Stimulated activated CD4-positive, alpha-beta T cell treated with anti-CD3 and anti-CD28 coated beads, TNF-alpha, amount 100 ng/mL, for 4 hours (primary cell): ENCODE measurements at places on chromosomes 4 and X.

DNA sequence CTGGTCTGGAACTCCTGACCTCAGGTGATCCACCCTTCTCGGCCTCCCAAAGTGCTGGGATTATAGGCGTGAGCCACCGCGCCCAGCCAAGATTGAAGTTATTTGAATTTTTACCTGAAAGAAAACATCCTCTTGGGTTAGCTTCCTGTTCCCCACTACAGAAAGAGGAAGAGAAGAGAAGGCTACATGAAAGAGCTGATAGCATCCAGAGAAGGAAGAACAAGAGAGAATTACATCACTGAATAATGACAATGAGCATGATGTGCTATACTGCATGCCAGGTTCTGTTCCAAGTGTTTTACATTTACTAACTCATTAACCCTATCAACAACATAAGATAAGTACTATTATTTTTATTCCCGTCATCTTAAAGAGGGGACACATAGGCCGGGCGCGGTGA lies 11.5 kb upstream of the TBC1D1 start:
- no peak for DNase-seq

DNA sequence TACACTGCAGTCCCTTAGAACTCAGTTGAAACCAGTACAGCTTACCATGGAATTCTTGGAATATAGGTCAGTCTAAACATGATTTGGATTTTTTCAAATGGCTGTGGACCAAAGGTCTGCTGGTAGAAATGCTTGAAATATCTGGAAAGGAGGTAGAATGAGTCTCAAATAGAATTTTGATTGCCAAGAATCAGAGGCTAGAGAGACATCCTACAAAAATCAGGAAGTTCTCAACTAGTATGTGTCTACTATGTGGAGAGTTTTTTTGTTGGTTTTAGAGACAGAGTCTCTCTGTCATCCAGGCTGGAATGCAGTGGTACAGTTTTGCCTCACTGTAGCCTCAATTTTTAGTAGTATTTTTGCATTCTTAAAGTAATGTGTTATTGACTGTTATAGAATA lies 53.6 kb downstream of the PAQR3 start:
- DNase-seq, result no peak

DNA sequence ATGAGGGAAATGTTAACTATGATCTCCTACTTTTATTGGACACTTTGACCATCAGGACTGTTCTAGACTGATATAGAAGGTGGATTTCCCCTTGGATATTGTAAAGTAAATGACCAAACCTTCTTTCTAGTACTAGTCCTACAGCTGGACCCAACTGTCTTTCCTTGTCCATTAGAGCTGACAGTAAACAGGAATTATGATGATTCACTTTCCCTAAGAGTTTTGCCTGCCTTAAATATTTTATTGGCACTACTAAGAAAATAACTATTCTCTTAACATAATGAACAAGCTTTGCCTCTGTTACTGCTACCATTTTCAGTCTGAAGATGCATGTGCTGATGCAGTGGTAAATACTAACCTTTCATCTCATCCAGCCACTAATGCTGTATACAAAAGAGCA lies 915.4 kb downstream of the CENPC start:
- DNase-seq, result no peak

- no peak for DNase-seq
Measured at GRCh38 chr4:22744478-22745062, 51.8 kb downstream of the GBA3 start.

GRCh38 chr4:42078184-42078801 lies 74.2 kb downstream of the BEND4 start:
- no peak for DNase-seq

GRCh38 chrX:143674926-143675325 lies 39.0 kb upstream of the SLITRK4 start:
- DNase-seq, result no peak

DNA sequence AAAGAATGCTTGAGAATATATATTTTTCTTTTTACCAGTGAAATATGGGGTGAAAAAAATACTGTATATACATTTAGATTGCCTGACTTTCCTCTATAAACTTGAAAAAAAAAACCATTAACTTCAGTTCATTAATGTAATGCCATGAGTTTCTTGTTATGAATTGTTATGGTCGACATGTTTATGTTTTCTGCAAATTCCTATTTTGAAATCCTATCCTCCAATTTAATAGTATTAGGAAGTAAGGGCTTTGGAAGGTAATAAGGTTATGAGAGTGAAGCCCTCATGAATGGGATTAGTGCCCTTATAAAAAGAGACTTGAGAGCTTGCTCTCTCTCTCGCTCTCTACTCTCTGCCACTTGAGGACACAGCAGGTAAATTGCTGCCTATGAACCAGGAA lies 211.4 kb downstream of the LDB2 start:
- DNase-seq, result no peak
